Eye (tissue), 1 donor: ENCODE measurements at places on chromosomes 5 and 9.

- DNase-seq, result no peak
Observed at GRCh38 chr9:121675969-121676822, 24.8 kb downstream of the DAB2IP start.

DNA sequence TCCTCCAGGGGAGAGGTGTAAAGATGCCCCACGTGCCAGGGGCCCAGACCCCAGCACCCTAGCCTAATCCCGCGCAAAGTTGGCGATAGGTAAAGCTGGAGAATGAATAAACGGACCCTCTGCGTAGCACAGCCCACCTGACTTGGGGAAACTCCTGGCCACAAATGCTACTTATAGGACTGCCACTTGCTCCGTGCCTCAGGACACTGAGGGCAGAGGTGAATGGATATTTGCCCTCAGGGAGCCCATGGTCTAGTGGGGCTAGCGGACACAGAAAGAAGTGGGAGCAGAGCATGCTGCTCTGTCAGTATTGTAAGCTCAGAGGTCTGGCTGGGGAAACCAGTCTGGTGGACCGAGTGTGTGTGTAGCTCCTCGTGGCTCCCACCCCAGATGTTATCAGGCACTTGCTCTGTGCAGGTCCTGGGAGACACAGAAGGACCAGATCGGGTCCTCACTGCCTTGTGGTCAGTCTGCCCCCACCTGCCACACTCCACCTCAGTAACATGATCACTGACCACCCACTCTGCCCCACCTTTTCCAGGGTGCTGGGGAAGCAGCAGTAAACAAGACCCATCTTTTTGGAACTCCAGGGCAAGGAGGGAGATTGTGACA is 841 bp downstream of the GRK6 start:
- peak; percentile 47 for DNase-seq

DNA sequence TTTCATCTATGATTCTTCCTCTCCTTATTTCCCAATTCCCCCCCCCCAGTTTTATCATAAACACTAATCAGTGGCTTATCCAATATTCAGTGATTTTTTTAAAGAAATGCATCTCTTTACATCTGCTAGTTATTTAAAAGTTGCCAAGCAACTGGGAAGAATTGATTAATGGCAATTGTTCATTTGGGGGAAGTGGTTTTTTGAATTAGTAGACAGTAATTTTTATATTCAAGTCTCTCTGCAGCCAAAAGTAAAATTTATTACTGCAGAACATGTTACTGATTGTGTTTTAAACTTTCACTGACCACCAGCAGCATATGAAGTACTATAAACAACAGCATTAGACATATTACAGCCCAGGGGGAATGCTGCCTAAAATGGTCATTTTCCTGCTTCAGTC is 308.8 kb upstream of the NREP start:
- DNase-seq, result no peak

DNA sequence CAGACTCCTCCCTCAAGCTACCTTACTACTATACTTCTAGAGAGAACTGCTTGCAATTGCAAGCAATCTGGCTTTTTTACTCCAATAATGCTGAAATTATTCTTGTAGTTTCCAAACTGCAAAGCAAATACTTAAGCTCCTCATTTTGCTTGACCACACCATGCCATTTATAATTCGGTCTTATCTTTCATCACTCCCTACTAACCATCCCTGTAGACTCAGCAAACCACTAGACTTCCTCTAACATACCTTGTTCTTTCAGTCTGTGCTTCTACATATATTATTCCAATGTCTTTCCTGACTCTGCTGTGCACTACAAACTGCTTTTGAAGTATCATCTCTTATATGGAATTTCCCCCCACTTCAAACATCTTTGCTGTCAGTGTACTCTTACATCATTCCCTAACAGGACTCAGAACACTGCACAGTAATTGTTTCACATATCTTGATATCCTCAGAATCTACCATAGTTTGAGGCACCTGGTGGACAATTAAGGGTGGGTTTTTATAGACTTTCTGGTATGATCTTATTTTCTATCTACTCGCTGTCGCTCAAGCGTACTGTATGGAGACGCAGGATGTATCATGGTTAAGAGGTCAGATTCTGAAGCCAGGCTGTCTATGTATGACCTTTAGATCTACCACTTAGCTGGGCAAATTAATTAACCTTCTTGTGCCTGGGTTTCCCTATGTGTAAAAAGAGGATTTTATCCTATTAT is 2.8 kb downstream of the IL6ST start:
- no peak for DNase-seq

- no peak for DNase-seq
Observed at GRCh38 chr9:136831720-136832104, 10.6 kb upstream of the AJM1 start.

GRCh38 chr5:141951332-141951781 is 6.6 kb downstream of the PCDH12 start:
- DNase-seq, result peak; percentile 42

DNA sequence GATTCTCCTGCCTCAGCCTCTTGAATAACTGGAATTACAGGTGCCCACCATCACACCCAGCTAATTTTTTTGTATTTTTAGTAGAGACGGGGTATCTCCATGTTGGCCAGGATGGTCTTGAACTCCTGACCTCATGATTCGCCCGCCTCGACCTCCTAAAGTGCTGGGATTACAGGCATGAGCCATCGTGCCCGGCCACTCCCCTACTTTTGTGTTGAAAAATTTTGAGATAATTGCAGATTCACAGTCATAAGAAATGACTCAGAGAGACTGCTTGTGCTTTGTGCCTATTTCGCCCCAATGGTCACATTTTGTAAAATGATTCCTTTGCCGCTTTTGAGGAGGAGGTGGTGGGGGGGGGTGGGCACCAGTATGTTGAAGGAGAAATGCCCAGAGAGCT is 48.1 kb upstream of the SH3PXD2B start:
- no peak for DNase-seq

DNA sequence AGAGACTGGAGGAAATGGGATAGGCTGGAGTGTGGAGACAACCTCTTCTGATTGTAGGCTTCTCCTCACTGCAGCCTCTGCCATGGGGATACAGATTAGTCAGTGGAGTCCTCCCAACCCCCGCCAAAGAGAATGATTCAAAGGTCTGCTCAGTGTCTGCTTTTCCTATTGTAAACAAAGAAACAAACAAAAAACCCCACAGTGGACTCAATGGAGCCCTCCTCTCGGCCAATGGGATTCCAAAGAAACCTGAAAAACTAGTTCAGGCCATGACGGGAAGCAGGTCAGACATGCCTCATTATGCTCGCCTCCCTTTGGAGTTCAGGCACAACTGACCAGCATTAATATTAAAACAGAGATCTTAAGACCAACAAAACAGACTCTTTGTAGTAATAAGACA is 85.8 kb downstream of the SEC61B start:
- DNase-seq, result no peak

DNA sequence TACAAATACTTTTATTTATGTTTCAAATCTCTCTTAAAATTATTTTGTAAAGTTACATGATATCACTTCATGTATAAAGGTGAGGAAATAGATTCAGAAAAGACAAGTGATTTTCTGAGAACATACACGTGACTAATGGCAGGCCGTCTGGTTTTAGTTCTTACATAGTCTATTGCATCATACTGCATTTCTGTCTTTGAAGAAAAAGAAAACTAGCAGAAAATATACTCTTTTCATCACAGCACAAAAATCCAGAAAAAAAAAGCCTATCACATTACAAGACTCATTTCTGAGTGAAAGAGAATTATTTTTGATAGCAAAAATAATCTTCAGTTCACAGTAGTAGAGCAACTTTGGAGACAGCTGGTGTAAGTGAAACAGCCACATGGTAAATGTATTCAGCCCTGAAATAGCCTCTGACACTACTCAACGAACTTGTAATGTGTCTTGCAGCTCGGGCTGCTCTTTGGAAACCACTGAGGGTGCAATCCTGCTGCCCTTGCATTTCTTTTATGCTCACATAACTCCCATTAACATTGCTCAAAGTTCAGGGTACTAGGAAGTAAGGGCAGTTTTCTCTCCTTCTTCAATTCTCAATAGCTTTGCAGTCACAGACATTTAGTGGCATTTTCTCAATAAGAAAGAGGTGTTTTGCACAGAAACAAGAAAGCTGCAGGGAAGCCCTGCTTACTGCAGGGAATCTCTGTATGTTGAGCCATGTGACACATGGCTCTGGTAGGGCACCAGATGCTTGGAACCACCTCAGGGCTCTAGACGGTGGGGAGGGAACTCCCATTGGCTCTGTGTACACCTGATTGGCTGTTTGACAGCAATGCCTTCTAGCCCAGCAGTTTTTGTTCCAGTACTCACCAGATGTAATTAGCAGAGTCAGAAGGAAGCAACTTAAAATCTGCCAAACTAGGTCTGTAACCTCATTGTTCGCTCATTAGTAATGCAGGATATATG is 845.3 kb upstream of the PTPRD start:
- DNase-seq, result peak; percentile 68

DNA sequence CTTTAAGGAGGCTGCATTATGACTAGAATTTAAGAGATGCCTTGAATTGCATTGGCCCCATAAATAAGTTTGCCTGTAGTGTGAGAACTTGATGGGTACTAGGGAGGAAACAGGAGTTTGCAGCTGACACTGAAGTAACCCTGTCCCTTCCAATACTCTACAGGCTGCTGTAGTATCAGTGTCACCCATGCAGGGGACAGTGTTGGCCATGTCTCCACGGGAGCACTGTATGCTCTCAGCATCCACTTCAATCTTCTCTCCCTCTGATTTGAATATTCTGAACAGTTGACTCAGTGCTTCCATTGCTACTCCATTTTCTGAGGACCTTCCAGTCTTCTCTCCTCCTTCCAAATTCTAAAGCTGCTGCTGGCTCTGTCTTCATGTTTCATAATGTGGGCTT is 11.4 kb upstream of the IFNA14 start:
- DNase-seq, result no peak

DNA sequence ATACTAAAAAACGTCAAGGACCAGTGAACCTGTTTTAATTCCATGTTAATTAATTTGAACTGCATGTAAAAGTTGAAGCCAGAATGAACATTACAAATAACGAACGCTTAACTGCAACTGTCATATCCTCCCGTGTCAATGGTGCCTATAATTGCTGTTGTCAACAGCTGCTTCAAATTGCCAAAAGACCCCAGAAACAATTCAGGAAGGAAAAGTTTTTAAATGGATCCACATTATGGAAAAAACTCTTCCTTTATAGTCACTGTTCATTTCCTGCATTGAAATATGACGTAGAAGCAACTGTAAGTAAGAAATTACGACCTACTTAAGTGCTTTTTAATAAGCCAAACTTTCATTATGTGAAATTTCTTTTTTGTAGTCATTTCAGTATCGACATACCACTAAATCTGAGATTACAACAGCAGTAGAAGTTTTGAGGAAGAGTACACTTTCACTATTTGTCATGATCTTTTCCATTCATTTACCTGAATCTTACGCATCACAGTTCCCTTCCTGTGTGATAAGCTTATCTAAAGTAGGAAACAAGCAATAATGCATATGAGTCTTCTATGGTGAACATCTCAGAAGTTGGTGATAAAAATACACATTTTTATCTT is 37.8 kb downstream of the MEF2C start:
- peak; percentile 30 for DNase-seq

- peak; percentile 77 for DNase-seq
Observed at GRCh38 chr9:8706531-8706930, 907.0 kb upstream of the DMAC1 start.

GRCh38 chr9:92180002-92180400 is 64.8 kb upstream of the SPTLC1 start:
- no peak for DNase-seq

DNA sequence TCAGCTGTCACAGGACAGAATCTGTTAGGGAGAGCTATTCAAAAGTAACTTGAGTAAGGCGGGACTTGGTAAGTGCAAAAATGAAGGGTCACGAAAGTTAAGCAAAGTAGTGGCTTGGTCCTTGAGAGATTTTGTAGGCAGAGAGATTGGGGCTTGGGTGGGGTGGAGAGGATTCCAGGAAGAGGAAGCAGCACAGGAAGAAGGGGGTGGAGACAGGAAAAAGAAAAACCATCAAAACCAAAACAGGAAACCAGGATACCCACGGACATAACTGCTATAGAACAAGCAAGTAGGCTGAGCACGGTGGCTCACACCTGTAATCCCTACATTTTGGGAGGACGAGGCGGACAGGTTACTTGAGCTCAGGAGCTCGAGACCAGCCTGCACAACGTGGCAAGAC is 3.7 kb downstream of the ROPN1L start:
- DNase-seq, result no peak

DNA sequence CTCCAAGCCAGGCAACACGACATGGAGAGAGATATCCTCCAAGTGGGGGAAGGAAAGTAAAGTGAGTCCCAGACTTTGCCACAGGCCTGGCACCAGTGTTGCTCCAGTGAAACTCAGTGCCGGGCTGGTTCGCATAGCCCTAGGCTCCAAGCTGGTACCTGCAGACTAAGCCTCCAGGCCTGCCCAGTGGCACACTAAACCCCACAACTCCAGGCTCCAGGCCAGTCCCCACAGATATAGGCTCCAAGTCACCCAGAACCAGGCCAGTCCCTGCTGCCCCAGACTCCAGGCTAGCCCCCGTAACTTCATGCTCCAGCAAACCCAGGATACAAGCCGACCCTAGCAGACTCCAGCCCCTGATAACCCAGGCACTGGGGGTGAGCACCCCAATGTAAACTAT is 23.0 kb upstream of the AP3B1 start:
- no peak for DNase-seq
